Activated CD4-positive, alpha-beta T cell treated with anti-CD3 and anti-CD28 coated beads, Interleukin-2, amount 50 U/mL, for 16 hours (primary cell): ENCODE measurements at places on chromosomes 11 and 22.
A peak's percentile ranks its signal among the peaks of the same experiment; 100 is the strongest.

- DNase-seq, result peak; percentile 93
Measured at GRCh38 chr22:36853407-36854099, 7.3 kb upstream of the NCF4 start.

GRCh38 chr11:69375316-69376154, 81.6 kb downstream of the MYEOV start:
- no peak for DNase-seq

DNA sequence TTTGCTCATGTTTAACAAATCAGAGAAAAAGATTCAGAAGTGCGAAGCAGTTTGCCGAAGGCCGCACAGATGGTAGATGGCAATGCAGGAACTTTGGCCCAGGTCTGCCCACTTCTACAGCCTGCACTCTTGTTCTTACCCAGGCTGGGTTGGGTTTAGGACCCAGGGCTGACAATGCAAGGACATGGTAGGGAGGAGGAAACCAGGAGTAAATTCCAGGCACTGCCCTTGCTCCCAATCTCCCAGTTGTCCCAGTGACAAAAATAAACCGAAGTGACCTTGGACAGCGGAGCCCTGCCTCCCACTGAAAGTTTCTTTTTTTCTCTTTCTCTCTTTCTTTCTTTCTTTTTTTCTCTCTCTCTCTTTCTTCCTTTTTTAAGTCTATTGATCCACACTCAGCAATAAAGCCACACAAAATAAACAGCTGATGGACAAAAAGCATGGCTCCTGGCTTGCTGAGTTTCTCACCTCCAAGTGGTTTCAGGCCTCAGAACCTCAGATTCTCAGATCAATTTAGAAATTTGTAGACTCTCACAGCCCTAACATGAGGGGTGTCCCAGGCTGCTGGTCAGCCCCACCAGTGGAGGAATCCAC, 33.5 kb upstream of the FCHSD2 start:
- DNase-seq, result no peak

DNA sequence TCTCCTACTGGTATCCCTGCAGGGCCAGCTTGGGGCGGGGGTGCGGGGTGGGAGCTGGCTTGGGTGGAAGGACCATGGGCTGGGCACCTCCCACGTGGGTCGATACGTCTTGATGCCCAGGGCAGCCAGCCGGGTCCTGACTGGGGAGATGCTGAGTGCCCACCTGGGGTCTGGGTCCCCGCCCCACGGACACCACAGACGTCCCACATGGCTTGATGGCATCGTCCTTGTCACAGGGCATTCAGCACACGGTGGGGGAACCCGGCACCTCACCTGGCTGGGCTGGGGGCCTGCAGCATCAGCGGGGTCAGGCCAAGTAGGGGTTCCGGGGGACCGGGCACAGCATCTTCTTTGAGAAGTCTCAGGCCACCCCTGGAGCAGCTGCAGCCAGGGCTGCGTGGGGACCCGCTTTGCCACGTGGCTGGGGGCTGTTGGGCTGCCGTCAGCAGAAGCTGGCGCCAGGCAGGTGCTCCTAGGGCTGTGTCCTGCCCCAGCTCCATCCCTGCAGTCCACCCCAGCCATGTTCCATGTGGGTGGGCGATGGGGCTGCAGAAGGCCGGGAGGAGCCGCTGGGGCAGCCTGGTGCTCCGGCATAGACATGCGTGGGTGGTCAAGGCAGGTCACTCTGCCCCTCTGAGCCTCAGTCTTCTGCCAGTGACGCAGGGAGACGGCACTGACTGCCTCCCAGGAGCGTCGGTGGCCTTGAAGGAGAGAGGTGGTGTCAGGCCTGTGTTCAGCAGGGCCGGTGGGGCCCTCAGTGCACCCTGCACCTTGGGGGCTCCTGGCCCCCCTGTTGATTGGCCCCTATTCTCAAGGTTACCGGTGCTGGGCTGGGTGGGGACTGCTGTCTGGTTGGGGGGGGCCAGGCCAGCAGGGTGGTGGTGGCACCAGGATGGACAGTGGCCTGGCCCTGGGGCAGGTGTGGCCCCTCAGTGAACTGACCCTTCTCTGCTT, 8.4 kb downstream of the SELENOO start:
- no peak for DNase-seq

DNA sequence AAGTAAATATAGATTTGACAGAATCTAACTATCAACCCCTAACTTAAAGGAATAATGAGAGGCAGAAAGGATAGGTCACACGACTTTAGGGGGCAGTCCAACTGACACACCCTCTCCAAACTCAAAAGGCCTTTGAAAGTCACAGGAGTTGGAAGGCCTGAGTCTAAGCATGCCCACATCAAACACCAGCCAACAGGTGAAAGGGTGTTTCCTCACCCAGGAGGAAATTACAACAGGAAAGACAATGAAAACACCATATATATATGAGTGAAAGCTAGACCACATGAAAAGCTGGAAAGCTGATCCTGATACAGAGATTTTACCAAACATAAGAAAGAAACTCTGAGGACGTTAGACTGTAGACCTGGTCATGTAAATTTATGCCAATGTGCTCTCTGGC, 10.5 kb upstream of the DEPDC7 start:
- DNase-seq, result peak; percentile 34

DNA sequence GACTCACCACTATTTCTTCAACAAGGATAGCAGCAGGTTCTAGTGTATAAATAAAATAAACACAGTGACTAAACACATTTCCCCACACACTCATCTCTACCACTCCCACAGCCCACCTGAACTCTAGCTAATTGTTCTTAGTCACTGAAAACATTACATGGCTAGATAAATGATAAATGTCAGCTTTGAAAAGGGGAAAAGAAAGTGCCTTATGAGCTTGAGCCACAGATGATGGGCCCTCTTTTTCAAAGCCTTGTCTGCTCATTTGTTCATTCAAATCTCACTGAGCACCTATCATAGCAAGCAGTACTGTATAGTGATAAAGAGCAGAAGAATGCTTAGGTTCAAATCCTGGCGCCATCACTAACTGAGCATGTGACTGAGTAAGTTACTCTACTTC, 58.3 kb downstream of the SIK3 start:
- peak; percentile 45 for DNase-seq

GRCh38 chr22:35191412-35191811, 65.9 kb upstream of the HMGXB4 start:
- DNase-seq, result no peak

DNA sequence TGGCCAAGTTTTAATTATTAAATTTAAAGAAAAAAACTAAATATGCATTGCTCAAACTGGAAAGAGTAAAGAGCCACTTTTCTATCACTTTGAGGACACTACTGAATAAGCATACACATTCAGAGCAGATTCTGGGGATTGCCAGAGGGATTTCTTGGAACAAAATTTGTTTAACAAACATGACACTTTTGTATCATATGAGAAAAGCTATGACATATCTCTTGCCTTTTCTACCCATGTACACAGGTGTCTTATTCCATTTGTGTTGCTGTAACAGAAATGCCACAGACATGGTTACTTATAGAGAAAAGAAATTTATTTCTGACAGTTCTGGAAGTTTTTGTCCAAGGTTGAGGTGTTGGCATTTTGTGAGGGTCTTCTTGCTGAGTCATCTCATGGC, 13.5 kb upstream of the USP28 start:
- no peak for DNase-seq

- DNase-seq, result no peak
Measured at GRCh38 chr11:22558664-22559063, 67.0 kb downstream of the FANCF start.

DNA sequence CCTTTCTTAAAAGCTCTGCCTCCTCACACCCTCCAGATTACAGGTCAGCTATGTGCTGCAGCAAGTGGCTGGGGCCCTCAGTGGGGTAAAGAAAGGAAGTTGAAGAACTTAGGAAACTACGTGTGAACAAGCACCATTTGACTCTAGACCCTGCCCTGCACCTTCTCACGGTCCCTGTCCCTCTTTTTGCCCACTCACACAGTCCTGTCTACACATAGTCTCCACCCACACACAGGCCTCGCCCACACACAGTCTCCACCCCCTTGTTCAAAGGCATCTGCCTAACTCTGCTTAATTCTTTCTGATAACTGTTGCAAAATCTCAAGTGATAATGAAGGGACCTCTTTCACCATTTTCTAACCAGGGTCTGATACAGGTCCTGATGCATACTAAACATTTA, 59.0 kb downstream of the TMPRSS5 start:
- DNase-seq, result peak; percentile 8

- DNase-seq, result no peak
Measured at GRCh38 chr11:102330231-102330630, 12.9 kb downstream of the BIRC3 start.

DNA sequence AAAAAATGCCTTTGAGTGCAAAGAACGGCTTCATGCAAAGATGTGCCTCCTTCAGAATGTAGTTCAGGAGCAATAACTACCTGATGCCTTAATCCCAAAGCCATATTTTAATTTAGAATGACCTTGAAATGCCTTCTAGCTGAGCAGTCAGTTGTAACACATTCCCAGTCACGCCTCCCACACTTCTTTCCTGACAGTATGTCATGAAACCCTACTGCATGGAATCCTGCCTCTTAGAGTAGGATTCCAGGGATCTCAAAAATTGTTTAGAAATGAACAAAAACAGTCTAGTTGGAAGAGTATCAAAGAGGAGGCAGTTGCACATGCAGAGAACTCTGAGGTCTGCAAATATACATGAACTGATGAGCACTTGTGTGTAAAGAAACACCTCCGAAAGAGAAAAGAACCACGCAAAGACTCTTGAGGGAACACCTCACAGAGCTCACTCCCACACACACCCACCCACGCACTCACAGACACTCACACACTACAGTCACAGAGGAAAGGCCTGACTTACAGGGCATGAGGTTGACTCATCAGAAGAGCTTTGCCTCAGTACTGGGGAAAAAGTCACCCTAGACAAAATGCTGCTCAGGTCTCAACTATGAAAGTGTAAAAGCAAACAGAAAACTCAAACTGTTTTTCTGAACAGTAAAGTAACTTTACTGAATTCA, 77.4 kb downstream of the GGTLC2 start:
- peak; percentile 51 for DNase-seq

- DNase-seq, result no peak
Measured at GRCh38 chr11:9675691-9676090, 11.8 kb downstream of the SWAP70 start.

DNA sequence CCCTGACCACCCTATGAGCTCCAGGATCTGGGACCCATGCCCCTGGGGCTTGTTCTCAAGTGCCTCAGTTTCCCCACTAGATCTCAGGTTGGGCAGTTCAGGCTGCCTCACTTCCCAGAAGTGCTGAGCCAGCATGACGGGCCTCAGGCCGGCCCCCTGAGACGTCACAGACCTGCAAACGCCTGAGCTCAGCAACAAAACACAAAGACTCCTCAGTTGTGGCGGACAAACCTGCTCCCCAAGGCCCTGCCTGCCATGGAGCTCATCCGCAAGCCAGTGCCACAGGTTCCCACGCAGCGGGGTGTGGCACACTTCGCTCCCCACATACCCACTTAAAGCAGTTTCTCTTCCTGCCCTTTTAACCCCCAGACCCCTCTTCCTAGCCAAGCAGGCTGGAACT, 45.2 kb downstream of the NECTIN1 start:
- no peak for DNase-seq

DNA sequence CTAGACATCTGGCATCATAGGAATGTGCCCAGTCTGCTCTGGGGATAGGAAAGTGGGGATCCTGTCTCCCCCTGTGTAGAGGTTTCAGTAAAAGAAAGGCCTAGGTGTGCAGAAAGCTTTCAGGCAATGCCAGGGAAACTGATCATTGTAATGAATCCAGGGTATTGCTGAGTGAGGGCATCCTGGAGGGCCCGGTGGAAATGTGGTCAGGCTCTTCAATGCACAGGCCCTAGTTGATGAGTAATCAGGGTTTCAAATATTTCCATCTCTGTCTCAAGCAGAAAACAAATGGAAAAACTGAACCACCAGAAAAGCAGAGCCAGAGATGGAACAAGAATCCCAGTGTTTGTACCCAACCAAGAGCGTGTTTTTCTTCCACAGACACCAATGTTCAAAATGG, 2.0 kb downstream of the CD3E start:
- DNase-seq, result peak; percentile 60

GRCh38 chr11:75349521-75350116, 1.8 kb downstream of the ARRB1 start:
- no peak for DNase-seq
